Fibroblast of lung (primary cell): ENCODE measurements at places on chromosomes 12 and 14. TPM values are rescaled to one million over a fixed set of nuclear protein-coding genes. Genes with fewer than 3 reads are reported as not detected.

Gene SDSL
- total RNA-seq, result 10.0 and 12.4 TPM in 2 replicates

Gene SMCO2
- total RNA-seq, result 0.26 TPM in 1 of 2 replicates, not detected in the other

Gene MGAT2
- total RNA-seq, result 50.3 and 60.4 TPM in 2 replicates

- H3K4me1 ChIP-seq, result no peaks in the 10 kb centered on the region
- H3K27ac ChIP-seq, result no peak overlapping the region
- H3K27me3 ChIP-seq, result no peaks in the 10 kb centered on the region
- H3K4me3 ChIP-seq, result no peak overlapping the region
These were observed 4.2 kb upstream of the KRT5 start for GRCh38 chr12:52524241-52524897.

- no peaks in the 10 kb centered on the region for H3K27me3 ChIP-seq
- H3K36me3 ChIP-seq, result no peaks in the 10 kb centered on the region
- no peak overlapping the region for H3K27ac ChIP-seq
- peaks cover 22% of the 10 kb centered on the region for H3K4me1 ChIP-seq
These were observed 20.5 kb upstream of the GPR132 start for GRCh38 chr14:105085766-105086165.
